Stimulated activated effector memory CD8-positive, alpha-beta T cell treated with anti-CD3 and anti-CD28 coated beads, Interleukin-12 subunit alpha, Interleukin-12 subunit beta, amount 100 ng/mL, for 72 hours (primary cell): ENCODE measurements at places on chromosomes 16 and 17.

DNA sequence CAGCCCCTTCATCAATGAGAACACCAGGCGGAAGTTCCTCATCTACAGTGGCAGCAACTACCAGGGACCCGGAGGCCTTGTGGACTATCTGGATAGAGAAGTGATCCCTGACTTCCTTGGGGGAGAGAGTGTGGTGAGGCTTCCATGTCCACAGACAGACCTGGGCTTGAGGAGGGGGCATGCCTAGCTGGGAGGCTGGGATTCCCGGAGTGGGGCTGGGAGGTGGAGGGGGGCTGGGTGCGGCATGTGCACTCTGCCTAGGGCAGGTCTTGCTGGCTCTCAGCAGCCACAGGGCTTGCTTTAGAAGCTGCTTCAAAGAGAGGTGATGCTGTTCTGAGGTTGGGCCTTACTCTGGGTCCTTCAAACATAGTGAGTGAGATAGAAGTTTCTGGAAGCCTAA, 27.8 kb downstream of the NAGPA start:
- no peak for DNase-seq

- no peak for DNase-seq
Measured at GRCh38 chr16:88289968-88290401, 92.8 kb upstream of the ZNF469 start.

DNA sequence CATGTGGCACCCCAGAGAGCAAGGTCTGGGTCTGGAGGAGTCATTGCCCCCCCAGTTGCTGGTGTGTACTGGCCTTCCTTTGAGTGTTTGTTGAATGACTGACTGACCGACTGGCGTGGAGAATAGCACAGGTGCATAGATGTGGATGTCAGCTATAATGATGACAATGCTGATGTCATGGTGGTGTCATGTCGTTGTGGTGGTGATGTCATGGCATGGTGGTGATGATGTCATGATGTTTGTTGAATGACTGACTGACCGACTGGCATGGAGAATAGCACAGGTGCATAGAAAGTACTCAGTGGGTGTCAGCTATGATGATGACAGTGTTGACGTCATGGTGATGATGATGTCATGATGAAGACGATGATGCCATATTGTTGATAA, 22.1 kb downstream of the TMEM114 start:
- DNase-seq = no peak

DNA sequence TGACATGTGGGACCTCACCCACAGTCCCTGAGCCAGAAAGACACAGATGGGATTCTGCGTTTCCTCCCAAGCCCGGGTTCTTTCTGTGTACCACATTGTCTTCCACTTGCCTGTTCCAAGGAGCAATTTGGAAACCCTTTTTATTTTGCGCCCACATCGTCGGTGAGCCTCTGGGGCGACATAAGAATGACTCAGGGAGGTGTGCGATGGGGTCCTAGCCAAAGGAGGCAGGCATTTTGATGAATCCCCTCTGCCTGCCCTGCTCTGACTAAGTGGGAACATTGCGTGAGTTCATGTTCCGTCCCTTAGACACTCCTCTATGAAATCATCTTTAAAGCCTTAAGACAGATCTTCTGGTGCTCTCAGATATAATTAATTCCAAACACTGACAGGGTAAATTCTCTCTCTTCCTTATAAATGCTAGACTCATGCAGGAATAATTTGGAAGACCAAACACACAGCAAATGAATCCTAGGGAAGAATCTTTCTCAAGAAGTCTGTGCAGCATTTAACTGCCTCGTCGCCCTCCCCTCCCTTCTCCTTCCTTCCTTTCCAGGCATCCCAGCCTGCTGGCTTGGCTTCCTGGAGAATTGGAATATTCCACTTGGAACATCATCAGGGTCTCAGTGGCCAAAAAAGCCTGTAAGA, 52.7 kb upstream of the FOXF1 start:
- DNase-seq = no peak

DNA sequence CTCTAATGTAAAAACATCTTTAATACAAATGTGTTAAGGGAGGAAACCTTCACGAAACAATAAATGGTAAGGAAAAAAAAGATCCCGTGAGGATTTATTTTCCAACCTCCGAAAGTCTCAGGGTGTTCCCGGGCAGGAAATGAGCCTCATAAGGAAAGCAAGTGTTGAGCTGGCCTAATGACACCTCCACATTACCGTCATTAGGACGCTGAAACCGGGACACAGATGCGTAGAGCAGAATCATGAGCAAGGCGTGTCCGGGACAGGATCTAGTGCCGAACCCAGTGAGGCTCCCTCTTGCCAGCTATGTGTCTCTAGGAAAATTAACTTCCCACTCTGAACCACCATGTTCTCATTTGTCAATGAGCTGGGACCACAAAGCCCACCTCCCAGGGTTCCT, 22.7 kb upstream of the CYTH1 start:
- no peak for DNase-seq

GRCh38 chr17:50303596-50303995, 29.3 kb downstream of the TMEM92 start:
- DNase-seq = no peak

DNA sequence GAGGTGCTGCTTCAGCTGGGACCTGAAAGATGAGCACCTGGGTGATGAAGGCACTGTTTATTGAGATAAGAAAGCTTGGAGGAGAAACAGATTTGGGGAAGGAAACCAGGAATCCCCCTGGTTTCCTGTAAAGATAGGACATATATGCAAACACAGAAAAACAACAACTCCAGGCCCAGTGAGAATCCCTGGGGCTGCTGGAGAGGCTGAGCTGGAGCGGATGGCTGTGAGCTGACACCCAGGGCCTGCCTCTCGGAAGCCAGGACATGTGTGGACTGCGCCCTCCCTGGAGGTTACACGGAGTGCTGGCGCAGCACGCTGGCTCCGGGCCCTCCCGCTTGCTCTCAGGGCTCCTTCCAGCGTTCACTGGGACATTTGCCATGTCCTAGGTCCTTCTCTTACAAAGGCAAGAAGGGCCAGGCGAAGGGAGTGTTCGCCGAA, 57.5 kb downstream of the CYB5B start:
- DNase-seq = no peak

DNA sequence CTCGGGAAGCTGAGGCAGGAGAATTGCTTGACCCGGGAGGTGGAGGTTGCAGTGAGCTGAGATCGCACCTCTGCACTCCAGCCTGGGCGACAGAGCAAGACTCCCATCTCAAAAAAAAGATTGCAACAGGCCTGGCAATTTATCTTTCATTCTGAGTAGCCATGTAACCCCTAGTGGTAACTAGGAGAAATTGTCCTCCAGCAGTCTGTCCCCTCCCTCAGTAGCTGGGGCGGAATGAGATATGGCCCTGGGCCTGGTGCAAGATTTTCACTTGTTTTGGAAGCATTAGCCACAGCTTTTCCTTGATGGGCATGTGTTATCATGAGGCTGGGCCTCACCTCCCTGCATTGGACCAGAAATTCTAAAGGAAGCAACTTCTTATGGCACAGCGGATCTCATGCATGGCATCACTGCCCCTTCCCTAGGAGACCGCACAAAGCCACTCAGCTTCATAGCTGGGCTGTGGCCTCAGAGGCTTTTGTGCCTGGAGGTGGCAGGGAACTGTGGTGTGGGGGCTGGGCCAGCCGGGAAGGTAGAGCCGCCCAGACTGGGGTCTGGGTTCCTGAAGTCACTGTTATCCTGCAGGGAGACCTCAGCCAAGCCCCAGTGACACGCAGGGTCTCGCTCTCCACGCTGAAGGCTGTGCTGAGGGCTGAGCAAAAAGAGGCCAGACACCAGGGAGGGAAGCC, 13.4 kb downstream of the NATD1 start:
- DNase-seq = no peak

GRCh38 chr16:11915114-11915643, 577 bp downstream of the GSPT1 start:
- peak; percentile 68 for DNase-seq

DNA sequence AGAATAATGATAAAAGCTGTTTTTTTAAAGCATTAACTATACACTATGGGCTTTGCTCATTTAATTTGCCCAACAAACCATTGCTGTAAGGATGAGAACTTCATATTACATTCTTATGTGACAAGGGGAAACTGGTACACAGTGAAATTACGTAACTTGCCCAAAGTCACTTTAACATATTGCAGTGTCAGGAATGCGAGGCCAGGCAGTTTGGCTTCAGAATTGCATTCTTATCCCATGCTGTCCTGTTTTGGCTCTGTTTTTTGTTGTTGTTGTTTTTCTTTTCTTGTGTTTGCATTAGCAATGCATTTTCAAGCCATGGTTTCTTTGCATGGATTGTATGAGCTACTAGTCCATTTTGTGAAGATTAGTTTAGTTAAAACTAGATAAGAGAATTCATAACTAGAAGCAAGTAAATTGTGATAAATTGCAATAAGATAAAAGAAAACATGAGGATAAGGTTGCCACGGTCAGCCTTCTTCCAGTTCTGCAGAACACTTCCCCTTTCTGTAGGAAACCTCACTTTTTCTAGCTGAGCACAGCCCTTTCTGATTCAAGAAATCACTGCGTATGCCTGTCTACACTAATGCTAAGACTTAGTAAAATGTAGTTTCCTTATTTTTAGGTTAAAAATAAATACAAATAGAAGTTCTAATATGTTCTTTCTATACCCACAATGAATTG, 221.3 kb upstream of the KCNJ16 start:
- no peak for DNase-seq

DNA sequence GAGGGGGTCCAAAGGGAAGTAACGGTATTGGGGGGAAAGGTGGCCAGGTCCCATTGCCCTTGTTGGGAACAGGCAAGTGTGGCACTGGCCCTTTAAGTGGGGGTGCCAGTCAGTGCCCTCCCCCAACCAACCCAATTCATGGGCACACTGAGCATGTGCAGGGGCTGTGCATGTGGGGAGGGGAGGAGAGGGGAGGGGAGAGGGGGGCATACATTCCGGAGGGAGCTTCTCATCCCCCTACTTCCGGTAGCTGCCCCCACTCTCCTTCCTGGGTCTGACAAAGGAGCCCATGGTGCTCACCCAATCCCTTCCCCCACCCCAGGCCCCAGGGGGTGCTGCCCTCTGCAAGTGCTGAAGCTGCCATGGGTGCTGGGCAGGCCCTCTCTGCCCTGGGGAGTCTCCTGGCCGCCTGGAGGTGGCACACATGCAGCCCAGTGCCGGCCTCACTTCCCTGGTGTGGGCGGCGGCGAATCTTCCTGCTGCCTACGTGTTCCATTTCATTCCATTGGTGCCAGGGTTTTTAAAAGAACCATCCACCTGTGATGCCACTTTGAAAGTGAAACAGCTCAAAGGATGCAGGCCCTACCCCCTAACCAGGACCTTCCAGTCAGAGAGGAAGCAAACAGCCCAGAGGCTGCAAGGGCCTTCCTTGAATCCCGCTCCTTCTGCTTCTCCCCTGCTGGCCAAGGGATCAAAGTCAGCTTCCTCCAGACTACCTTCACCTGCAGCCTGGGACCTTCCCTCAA, 11.0 kb downstream of the HEXIM2 start:
- DNase-seq = peak; percentile 24

- DNase-seq = no peak
Measured at GRCh38 chr16:23148166-23148512, 1.1 kb downstream of the USP31 start.

GRCh38 chr16:84483882-84484565, 20.4 kb downstream of the MEAK7 start:
- no peak for DNase-seq

DNA sequence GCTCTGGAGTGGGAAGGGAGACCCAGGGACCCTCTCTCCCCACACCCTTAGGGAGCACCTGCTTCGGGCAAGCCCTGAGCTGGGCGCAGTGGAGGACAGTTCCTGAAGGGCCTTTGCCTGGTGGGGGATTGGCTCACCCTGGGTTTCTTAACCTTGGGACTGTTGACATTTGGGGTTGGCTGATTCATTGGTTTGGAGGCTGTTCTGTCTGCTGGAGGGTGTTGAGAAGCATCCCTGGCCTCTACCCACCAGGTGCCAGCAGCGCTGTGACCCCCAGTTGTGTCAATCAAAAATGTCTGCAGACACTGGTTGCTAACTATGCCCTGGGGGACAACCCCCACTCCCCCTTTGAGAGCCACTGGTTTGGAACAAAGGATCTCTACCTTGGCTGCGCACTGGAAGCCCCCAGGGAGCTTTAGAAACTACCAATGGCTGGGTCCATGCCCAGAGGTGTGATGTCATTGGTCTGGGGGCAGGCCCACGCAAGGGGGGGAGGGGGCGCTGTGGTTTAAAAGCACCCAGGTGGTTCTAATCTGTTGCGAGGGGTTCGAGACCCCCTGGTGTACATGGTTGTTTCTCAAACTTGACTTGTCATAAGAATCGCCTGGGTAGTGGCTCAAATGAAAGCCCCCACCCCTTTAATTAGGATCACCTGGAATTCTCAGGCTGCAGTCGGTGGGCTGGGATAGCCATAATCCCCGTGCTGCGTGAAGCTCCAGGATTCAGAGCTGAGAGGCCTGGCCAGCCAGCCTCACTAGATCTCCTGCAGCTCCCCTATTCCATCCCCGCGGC, 151.9 kb upstream of the GSE1 start:
- DNase-seq = no peak

DNA sequence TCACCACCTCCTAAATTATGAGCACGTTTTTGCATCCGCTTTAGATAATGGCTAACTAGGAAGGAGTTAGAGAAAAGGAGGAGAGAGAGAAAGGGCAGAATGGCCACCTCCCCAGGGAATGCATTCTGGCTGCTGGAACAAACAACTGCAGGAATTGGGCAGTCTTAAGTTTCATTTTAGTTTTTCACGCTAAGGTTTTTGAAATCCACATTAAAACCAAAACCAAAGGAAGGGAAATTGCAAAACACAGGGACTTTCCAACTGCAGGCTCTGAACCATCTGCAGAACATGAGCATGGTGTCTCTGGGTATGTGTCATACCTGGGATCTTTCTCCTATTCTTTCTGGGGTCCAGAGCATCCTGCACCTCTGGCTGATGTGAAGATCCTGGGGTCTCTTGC, 12.1 kb upstream of the CCL8 start:
- peak; percentile 10 for DNase-seq

DNA sequence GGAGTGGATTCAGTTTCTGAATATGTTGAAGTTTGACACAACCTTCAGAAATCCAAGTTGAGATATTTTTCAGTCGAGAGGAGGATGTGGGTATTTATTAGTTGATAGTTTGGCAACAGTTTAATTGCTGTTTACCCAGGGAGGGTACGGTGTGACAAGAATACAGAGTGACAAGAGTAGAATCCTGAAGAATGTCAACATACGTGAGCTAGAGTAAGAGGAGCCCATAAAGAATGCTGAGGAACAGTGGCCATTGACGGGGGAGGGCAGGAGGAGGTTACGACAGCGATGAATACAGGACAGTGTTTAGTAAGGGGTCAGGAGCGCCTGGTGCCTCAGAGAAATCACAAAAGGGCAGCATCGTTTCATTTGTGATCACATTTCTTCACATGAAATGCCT, 76.5 kb downstream of the AATF start:
- no peak for DNase-seq

GRCh38 chr17:50375858-50376538, 3.0 kb downstream of the EME1 start:
- DNase-seq = no peak

- DNase-seq = no peak
Measured at GRCh38 chr17:45770632-45771270, 13.4 kb upstream of the CRHR1 start.
